Left hindlimb (tissue), 1 donor: ENCODE measurements at places on chromosomes 5 and 9.

DNA sequence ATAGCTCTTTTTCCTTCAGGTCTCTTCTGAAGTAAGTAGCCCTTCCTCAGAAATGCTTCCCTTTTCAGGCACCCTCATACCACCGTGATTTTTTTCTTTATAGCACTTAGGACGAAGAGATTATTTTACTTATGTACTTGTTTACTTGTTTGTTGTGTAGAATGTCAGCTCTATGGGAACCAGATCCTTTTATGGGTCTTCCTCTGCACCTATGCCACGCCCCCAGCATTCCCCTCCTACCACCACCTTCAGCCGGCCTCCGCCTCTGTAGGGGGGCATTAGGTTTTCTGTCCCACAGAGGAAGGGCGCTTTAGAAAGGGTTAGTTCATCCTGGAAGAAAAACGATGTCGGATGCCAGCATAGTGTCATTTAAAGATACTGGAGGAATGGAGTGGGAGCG, 1.8 kb downstream of the CDKN2B-AS1 start:
- DNase-seq, result no peak

DNA sequence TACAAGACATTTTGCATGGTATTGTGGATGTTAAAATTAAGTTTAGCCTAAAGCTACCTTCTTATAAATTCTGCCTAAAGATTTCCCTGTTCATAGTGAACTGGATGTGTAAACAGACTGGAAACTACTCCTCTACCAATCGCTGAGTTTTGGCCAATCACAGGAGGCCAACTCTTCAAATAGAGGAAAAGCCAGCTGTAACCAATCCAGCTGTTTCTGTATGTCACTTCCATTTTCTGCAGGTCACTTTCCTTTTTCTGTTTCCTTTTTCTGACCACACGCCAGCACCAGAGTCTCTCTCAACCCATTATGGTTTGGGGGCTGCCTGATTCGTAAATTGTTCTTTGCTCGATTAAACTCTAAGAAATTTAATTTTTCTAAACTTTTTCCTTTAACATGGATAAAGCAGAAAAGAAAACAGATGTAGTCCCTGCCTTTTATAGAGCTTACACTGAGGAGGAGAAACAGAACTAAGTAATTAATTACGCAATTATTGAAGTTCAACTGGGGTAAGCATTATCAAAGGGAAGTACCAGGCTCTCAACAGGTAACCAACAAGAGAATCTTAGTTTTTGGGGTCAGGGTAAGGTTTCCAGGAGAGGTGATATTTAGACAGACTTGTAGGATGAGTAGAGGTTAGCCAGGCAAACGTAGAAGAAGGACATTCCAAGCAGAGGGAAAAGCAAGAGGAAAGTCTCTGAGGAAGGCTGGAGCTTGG, 27.7 kb downstream of the RANBP3L start:
- no peak for DNase-seq

GRCh38 chr9:34362614-34363214, 14.0 kb downstream of the MYORG start:
- DNase-seq, result no peak

DNA sequence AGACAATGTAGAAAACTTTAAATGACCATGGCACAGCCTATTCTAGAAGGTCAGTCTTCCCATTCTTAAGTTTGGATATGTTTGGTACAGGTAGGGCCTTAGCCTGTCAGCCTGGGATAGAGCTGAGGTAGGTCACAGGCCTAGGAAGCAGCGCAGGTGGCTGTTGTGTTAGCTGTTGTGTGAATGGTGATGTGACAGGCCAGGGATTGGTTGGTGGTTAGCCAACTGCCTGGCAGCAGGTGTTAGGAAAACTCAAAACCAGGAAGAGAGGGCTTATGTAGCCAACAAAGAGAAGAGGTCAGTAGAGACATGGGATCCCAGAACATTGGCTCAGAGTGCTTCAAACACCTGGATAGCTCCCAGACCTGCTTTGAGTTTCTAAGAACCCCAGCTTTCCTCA, 84.2 kb downstream of the FBXO38 start:
- DNase-seq, result no peak

DNA sequence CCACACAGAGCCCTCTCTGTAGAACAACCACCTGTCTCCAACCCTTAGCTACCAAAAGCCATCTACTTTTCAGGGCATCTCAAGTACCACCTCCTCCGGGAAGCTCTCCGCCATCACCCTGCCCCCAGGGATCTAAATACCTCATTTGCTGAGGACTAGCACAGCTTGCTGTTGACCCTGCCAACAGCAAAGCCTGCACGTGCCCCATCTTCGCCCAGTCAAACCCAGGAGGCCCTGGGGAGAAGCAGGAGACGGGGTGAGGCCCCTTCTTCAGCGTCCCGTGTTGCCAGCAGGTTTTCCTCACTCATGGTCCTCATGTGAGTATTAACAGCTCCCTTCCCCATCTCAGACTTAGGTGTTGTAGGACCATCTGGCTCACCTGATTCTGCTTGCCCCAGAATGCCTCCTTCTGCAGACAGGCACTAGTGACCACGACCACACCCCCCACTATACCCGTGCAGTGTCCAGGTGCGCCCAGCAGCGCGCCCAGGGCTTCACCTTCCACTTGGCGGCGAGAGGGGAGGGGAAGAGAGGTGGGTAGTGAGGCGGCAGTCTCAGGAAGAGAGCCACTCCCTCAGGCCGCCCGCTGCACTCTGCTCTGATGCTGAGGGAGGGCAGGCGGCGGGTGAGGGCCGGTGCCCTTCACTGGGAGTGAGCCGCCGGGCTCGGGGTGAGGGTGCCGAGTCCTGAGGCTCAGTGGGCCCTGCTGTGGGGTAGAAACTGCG, 11.1 kb downstream of the VAV2 start:
- DNase-seq, result no peak
